ENCODE measurements at places on chromosomes 1 and 21.

GRCh38 chr21:29092102-29092959, 18.9 kb upstream of the CCT8 start:
- no peak for DNase-seq

DNA sequence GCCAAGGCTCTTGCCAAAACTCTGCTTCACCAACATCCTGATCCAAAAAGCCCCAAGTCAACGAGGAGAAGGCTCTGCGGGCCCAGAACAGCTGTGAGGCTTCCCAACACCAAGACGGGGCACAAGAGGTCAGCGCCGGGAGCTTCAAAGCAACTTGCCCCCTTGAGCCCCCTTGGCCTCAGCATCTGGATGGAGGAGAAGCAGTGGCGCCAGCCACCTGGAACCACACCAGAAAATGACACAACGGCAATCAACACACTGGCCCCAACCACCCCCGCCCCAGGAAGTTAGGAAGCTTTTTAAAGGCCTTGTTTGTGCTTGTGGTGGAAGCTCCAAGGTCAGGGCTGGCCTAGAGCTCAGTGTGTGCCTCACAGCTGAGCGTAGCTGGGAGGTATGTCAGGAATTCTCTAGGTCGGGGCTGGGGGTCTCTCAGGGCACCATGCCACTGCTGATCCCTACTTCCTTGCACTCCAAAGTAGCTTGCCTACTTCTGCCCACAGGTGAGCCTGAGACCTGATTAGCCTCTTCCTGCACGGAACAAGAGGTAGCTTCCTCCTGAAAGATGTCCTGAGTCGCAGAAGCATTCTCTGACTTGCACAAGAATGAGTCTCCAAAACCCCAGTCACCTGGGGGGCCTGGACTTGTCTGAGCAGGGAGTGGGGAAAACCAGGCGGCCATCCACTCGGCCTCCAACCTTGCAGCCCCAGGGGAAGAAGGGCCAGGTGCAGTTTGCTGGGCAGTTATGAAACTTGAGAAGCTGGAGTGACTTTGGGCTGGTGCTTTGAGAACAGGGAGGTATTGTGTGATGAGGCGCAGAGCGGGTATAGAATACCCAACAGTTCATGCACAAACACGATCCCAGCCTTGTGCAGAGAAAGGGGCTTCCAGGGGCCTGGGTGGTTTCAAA, 9.7 kb upstream of the SRP9 start:
- DNase-seq = no peak

GRCh38 chr1:33635336-33636012, 163.0 kb downstream of the ZSCAN20 start:
- DNase-seq = peak; percentile 32

- DNase-seq = peak; percentile 11
Measured at GRCh38 chr1:178093494-178093950, 382 bp upstream of the RASAL2 start.

DNA sequence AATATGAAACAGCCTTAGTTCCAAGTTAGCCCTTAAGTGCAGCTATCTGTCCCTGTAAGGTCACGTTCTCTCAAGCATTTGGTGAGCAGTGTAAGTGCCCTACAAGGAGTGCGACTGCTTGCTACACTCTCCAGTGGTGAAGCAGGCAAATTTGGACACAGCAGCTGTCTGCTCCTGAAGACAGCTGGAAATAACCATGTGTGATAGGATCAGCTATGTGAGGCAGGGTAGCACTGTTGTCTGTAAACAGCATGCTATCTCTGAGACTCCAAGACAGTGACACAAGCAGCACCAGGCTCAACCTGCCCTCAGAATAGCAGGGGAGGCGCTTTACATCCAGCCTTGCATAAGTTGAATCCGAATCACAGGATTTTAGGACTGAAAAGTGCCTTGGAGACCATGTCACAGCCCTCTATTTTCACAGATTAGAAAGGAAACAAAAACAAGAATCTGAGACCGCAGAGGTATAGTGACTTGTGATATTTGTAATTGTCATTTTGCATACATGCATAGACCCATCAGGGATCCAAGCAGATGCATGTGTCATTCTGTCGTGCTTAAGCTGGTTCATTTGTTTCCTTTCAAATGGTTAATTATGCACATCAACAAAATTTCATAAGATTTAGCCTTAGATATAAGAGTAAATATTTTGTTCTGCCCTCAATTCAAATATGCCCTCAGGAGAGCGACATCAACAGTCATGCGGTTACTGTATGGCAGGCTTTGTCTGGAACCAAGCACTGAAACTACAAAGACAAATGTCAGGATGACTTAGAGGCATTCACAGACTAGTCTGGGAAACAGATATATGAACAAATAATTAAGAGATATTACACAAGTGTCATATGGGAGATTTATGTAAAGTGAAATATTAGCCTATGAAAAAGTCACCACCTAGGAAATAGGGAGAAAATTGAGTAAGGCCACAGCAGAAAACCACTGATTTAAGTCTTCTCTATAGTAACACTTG, 134.9 kb upstream of the NRIP1 start:
- no peak for DNase-seq

DNA sequence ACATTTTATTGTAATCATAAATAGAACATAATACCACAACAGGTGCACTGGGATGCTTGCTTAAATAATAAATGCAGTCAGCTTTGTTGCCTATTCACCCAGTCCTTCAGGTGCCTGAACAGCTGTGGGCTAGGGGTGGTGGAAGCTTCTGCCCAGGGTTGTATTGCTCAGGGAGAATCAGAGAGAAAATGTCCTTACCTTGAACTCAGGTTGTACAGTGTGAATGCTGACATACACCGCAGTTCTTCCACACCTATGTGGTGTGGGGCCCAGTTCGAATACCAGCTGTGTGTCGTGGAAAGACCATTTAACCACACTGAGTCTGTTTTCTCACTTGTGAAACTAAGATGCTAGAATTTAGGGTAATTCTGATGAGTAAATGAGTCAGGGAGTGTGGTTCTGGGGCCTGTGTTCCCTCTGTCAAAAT, 115.7 kb upstream of the ATP1A1 start:
- DNase-seq = no peak

DNA sequence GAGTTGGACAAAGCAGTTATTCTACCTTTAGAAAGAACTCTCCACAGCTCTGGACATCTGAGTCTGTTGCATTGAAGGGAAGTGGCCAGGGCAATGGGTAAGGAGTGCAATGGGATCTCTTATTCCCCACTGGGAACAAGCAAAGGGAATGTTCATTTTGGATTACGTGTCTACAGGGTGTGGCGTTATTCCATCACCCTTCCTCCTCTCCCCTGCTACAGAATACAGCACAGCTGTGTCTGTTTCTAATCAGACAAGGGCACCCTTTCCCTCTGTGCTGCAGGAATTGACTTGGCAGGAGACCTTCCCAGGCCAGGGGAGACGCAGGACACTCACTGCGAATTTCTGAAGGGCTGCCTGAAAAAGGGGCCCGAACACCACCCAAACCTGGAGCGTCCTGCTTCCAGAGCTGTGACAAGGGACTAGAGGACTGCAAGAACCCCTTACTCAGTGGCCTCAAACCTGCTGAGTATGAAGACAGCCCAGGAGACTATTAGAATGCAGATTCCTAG, 163.6 kb upstream of the RAB4A start:
- no peak for DNase-seq

DNA sequence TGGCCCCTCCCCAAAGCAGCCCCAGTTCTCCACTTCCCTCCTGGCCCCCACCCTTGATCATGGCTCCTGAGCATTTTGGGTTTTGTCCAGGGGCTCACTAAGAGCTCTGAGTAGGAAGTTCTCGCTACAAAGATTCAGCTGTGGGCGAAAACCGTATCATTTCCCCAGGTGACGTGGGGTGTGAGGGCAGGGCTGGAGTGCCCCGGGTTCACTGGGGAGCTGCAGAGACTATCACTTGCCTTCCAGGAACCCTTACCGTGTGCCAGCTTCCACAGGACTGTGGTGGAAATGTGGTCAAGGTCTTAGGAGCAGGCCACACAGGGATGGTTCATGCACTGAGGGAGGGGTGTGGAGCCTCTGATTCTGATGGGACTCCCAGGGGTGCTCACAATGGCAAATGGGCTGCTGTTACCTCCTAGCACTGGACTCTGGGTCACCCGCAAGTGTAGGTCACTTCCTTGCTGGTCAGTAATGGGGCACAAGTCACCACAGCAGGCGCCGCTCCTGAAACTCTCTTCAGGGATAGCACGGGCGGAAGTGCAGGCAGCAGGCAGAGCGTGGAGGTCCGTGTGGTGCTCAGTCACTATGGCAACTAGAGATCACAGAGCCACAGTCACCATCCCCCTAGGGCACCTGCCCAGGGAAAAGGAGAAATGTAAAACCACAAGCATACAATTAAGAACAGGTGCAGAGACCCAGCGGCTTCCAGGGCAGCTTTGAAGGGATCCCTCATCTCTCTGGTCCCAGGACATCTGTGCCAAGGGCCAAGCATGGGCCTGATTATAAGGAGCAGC, 35.4 kb downstream of the RSPH1 start:
- peak; percentile 59 for DNase-seq

DNA sequence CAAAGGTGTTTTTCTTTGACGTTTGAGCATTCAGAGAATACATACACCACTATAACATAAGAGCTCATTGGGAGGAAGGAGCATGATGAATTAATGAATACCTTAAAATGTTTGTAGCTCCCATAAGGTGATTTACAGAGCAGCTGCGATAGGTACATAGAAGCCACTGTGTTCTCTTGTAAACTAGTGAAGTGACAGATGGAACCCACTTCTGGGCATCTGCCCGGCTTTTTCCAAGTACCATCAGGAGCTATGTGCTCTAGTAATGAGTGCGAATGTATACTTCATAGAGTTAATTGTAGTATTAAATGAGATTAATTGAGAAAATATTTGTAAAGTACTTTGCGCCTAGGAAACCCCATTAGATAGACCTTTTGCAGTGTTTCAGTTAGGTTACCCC, 48.4 kb downstream of the HENMT1 start:
- no peak for DNase-seq

DNA sequence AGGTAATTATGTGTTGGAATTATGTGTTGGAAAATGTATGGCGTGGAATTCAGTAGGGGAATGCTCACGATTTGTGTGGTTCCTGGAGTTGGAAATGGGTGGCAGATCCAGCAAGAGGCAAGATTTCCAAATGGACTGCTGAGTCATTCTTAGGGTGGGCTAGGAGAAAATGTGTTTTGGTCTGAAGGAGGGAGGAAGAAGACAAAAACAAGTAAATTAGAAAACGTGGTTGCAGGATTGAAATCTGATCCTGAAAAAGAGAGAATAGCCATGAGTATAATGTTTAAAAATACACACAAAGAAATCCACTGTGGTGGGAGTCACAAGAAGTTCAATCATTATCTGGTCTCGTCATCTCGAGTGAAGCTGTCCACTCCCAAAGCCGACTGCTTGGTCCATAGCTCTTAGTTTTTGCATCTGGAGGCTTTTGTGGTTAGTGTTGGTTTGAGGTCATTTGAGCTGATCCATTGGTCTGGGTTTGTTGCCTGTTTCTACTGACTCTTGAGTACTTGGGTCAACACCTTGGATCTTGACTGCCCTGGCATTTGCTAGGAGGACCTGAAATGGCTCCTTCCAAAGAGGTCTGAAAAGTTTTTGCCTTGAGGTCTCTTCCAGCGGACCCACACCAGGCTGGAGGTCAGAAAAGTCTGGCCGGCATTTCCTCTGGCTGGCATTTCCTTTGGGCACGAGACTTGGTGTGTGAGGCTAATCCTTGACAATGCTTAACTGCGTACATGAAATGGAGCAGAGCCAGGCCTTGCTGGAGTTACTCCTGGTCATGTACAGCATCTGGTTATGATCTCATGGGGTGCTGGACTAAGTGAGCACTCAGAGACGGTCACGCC, 9.2 kb downstream of the MX2 start:
- DNase-seq = no peak

DNA sequence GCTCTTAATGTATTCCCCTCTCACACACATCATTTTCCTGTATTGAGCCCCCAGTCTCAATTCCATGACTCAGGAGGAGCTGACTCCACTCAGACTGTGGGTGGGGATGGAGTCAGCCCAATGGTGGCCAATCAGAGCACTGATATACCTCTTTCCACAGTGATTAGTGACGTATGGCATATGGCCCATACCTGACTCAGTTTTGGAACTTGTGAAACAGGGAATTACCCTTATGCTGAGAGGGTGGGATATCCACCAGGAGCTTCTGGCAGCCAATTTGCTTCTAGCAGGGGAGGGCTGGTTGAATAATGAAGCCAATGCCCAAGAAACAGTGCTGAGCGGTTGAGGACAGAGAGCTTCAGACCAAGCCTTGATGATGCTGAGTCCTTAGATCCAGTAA, 86.4 kb upstream of the SPATA6 start:
- no peak for DNase-seq

GRCh38 chr1:177173976-177174375, 3.2 kb downstream of the BRINP2 start:
- DNase-seq = no peak

- no peak for DNase-seq
Measured at GRCh38 chr1:83500987-83501591, 497.8 kb downstream of the TTLL7 start.

DNA sequence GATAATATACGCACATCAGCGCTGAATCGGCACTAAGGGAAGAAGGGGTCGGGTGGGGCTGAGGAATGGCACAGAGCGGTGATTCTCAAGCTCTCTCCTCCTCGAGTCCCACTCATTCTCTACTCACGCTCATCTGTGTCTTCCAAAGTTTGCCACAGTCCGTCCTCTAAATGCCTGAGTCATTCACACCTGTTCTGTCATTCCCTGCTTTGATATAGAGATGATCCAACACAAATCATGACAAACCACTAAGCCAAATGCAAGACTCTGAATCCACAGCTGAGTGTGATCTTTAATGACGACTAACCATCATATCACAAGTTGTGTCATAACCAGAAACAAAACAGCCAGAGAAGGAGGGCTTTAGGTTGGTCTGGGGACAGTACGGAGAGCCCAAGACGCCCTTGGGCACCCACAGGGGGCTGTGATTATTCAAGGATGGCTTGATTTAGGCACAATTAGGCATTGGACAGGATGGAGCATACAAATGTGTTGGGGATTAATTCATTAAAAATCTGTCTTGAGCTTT, 501.5 kb downstream of the KIF26B start:
- no peak for DNase-seq

DNA sequence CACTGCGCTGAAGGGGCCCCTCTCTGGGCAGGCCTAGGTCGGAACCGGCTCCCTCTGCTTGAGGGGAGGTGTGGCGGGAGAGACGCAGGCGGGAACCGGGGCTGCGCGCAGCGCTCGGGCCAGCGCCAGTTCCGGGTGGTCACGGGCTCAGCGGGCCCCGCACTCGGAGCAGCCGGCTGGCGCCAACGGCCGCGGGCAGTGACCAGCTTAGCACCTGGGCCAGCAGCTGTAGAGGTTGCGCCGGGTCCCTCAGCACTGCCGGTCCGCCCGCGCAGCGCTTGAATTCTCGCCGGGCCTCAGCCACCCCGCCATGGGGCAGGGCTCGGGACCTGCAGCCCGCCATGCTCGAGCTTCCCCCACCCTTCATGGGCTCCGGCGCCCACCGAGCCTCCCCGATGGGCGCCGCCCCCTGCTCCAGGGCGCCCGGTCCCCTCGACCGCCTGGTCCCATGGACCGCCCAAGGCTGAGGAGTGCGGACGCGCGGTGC, 254.6 kb downstream of the COL11A1 start:
- no peak for DNase-seq

DNA sequence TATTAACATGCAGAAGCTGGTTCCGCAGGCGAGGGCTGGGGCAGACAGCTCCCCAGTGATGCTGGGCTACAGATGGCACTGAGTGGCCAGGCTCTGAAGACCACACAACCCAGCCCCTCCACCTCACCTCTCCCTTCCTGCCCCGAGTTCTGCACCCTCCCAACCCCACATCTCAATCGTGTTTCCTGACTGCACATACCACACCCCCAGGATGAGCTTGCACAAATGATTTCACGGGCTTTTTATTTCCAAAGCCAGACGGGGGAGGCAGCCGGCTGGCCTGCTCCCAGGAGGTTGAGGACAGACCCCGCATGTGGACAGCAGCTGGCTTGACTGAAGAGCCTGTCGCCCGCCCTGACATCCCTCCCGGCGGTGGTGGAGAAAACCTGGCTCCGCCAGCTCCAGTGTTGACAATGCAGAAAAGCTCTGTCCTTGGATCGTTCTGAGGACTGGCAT, 21.4 kb upstream of the ALDH4A1 start:
- peak; percentile 31 for DNase-seq

Measured in CD8-positive, alpha-beta T cell (primary cell).